ENCODE measurements at places on chromosomes 2 and 18. TPM values are rescaled to one million over a fixed set of nuclear protein-coding genes. Genes with fewer than 3 reads are reported as not detected.

DNA sequence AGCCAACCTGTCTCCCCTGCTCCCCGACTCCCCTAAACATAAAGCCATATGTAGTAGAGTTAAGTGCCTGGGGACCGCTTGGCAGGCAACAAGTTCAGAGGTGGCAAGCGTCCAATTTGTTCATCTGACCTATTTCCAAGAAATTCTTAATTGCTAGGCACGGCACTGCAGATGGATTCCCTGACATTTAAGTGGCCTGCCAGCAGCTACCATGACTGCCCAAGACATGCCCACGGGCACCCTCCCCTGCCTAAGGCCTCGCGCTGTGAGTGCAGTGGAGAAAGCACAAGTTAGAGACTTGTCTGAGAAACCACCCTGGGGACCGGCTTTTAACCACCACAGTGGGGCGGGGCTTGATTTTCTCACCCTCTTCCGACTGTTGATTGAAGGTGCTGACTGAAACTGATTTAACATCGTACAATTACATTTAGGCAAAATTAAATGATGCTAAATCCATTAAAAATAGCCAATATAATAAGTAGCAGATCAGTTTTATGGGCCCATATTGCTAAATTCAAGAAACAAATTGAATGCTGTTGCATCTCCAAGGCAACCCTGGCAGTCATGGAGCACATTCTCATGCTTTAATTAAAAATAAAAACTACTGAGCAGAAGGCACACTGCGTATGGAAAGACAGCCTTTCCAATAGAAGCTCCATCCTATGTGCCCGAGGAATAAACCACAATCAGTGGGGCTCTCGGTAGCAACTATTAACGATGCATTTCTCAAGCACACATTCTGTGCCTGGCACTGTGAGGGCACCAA lies 163.6 kb upstream of the ACAA2 start:
- DNase-seq, result no peak

ATOH8 gene
- total RNA-seq, result 12.1 TPM

GYPC gene
- 4.1 TPM for total RNA-seq

CFAP53 gene
- total RNA-seq, result 0.19 TPM

PMAIP1 gene
- total RNA-seq, result 7.0 TPM

Data from esophagus squamous epithelium (tissue), 5 donors.